Fibroblast of skin of left biceps (primary cell): ENCODE measurements at places on chromosomes 6 and 20.
A peak's percentile ranks its signal among the peaks of the same experiment; 100 is the strongest.

GRCh38 chr20:7496394-7496991 lies 443.8 kb downstream of the HAO1 start:
- DNase-seq, result peak; percentile 73

- no peak for DNase-seq
These were observed 140.8 kb downstream of the MAP3K4 start for GRCh38 chr6:161132384-161132783.

DNA sequence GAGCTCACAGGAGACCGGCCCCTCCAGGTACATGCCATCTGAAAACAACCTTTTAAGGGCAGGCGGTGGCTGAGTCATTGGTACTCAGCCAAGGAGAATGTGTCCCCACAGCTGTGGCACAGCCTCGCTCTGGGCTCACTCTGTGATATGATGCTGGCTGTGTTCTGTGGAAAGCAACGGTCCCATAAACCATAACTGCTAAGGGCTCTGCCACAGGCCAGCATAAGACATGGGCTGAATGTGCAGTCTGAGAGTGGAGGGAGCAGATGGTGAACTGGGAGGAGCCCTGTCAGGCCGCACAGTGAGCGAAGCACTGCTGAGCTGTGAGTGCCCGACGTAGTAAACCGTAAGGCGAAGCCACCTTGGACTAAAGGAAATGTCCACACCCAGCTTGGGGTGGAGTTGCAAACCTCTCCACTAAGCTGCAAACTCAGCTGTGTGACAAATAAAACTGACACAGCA lies 375.8 kb downstream of the THBS2 start:
- DNase-seq, result no peak

DNA sequence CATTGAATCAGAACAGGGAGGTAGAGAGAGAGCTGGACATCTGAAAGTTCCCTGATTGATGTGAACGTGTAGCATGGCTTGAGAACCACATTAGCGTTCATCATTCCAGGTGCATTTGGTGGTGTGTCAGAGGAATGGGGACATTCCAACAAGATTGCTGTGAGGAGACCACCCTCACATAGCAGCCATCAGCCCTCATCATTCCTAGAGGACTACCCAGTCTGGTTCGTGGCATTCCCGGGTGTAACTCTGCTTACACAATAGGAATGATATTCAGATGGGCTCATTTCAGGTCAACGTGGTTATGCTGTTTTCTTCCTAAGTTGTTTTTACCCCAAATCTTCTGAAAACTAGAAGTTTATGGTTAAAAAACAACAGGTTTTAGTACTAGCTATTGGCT lies 62.2 kb upstream of the KLHL31 start:
- DNase-seq, result no peak

DNA sequence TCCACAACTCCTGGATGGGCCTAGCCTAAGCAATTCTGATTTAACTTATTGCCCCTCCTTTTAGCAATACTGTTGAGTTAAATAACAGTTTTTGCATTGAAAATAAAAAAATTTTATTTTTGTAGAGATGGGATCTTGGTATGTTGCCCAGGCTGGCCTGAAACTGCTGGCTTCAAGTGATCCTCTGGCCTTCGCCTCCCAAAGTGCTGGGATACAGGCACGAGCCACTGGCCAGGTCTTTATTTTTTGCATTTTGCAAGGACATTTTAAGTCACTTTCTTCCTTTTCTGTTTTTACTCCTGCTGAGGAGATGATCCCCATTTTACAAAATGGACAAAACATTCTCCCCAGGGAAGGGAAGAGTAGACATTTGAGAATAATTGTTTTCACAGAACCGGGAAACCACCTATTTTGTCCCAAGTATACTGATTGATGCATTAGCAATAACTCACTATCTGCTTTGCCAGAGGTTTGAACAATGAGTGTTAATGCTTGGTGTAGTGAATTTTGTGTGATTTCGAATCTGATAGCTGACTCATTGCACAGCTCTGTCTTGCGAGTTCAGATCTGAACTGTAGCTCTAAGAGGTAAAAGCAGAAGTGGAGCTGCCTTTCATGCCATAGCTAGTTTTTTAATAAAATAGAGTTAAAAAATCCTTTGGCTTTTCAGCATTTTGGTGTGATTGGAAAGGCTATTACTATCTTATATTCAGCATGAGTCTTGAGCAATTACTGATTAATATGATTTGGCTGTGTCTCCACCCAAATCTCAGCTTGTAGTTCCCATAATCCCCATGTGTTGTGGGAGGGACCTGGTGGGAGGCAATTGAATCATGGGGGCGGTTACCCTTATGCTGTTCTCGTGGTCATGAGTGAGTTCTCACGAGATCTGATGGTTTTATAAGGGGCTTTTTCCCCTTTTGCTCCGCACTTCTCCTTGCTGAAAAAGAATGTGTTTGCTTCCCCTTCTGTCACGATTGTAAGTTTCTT lies 20.9 kb downstream of the IGF2R start:
- DNase-seq, result no peak

- no peak for DNase-seq
These were observed 17.2 kb upstream of the NCR2 start for GRCh38 chr6:41318261-41318653.

DNA sequence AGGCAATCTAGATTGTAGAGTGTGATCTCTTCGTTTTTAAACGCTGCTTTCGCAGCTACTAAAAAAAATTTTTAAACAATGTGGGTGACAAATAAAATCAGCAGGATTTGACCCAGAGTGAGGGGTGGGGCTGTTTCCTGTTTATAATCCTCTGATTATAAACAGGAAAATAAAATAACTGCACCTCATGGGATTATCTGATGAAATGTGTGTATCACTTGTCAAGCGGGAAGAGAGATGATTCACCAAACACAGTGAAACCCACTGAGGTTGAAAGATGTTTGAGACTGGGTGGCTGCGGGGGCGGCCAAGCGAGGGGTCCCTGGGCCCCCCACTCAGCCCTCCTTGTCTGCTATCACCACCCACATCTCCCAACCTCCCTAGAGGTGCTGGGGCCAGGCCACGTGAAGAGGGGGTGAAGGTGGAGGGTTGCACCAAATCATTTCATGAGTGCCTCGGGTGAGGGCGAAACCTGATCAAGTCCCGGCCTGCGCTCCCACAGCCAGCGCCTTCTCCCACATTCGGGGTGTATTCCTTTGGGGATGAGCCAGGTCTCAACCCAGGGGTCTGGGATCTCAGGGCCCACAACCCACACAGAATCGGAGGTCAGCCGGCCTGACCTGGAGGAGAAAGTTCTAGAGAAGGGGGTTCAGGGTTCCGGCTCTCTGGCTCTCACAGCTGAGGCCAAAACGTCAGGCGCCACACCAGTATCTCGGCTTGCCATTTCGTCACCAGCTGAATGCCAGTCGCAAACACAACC lies 212.5 kb downstream of the BMP7 start:
- no peak for DNase-seq

DNA sequence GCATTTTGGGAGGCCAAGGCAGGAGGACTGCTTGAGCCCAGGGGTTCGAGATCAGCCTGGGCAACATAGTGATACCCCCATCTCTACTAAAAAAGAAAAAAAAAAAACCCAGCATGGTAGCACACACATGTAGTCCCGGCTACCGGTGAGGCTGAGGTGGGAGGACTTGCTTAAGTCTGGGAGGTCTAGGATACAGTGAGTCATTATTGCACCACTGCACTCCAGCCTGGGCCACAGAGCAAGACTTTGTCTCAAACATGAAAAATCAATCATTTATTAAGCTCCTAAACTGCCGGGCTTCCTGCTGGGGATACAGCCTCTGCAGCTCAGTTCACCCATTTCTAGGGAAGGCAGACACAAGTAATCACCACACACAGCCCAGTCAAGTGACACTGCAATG lies 7.3 kb upstream of the USP45 start:
- DNase-seq, result no peak

DNA sequence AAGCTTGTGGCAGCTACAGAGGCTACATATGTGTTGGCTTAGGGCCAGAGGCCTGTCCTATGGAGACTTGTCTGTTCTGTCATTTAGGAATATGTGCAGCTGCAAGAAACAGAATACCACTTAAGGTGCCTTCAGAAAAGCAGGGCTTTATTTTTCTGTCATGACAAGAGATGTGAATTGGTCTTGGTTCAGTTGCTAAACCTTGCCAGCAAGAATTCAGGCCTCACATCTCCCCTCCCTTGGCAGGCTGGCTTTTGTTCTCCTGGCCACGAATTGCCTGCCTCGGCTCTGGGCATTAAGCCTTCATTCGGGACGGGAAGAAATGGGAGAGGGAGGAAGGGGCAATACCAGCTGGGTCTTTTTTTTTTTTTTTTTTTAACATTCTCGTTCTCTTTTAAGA lies 82.4 kb upstream of the TGM3 start:
- no peak for DNase-seq

- DNase-seq, result no peak
These were observed 179.1 kb downstream of the DOK5 start for GRCh38 chr20:54654450-54654849.

DNA sequence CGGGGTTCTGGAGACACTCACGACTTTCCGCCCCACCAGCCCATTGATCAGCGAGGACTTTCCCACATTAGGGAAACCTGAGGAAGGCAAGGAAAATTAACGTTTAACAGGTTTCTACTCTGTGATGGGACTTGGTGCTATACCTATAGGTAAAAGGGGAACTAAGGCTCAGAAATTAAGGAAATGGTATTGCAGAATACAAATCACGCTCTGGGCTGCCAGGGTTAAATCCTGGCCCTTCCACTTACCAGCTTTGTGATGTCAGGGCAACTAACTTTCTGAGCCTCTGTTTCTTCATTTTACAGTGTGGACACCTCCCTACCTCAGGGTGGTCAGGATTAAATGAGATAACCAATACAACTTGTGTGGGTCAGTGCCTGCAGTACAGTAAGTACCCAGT lies 8.8 kb downstream of the GNL1 start:
- DNase-seq, result no peak

- DNase-seq, result no peak
These were observed 540 bp downstream of the CNBD2 start for GRCh38 chr20:35968930-35969329.

DNA sequence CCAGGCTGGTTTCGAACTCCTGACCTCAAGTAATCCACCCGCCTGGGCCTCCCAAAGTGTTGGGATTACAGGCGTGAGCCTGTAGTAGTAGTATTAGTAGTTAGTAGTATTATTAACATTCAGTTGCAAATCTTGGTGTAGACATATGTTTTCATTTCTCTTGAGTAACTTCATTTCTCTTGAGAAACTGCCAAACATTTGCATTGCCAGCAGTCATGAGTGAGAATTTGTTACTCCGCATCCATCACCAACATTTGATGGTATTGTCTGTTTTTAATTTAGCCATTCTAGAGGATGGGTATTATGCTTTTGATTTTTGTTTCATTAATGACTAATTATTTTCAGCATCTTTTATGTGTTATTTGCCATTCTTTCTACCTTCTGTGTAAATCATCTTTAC lies 1.5 kb upstream of the ERVFRD-1 start:
- peak; percentile 80 for DNase-seq

GRCh38 chr6:98593676-98594075 lies 240.7 kb upstream of the POU3F2 start:
- DNase-seq, result no peak

DNA sequence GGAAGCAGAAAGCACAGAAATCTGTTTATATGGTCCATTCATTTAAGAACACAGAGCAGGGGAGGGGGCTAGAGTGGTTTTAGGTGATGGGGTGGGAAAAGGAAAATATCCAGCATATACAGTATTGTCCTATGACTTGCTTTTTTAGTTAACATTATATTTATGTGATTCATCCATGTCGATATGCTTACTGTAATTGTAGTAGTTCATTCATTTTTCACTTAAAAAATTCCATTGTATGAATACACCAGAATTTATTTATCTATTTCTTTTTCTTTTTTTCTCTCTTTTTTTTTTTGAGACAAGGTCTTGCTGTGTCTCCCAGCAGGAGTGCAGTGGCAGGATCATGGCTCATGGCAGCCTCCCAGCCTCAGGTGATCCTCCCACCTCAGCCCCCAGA lies 9.6 kb upstream of the PRIM2 start:
- DNase-seq, result no peak

- no peak for DNase-seq
These were observed 16.8 kb upstream of the CCN5 start for GRCh38 chr20:44698351-44698750.

DNA sequence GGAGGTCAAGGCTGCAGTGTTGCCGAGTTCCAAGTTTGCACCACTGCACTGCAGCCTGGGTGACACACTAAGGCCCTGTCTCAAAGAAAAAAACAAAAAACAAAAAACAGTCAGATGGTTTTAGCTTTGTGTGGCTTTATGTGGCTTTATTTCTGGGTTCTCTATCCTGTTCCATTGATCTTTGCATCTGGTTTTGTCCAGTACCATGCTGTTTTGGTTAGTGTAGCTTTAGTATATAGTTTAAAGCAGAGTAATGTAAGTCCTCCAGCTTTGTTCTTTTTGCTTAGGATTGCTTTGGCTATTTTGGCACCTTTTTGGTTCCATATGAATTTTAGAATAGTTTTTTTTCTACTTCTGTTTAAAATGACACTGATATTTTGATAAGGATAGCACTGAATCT lies 225.5 kb downstream of the HDGFL1 start:
- DNase-seq, result no peak

GRCh38 chr20:2227861-2228260 lies 67.9 kb upstream of the TGM3 start:
- no peak for DNase-seq

DNA sequence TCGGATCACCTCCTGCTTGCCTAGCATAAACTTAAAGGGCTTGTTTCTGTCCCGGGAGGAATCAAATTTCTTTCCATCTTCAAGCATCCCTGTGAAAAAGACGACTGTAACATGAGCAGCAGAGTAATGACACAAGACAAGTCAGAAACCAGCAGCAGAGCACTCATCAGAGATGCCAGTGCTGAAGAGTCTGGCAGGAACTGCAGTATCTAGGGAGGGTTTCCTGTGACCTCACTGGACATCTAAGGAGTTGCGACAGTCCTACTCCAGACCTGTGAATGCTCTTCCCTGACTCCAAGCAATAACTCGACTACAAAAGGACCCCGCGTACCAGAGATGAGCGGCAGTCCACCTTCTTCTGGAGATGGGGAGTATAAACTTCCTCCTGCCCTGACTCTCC lies 17.3 kb downstream of the FKBP1A start:
- no peak for DNase-seq

GRCh38 chr20:17061715-17062114 lies 165.1 kb upstream of the PCSK2 start:
- DNase-seq, result no peak

- no peak for DNase-seq
These were observed 15.9 kb upstream of the PCSK2 start for GRCh38 chr20:17210983-17211382.

DNA sequence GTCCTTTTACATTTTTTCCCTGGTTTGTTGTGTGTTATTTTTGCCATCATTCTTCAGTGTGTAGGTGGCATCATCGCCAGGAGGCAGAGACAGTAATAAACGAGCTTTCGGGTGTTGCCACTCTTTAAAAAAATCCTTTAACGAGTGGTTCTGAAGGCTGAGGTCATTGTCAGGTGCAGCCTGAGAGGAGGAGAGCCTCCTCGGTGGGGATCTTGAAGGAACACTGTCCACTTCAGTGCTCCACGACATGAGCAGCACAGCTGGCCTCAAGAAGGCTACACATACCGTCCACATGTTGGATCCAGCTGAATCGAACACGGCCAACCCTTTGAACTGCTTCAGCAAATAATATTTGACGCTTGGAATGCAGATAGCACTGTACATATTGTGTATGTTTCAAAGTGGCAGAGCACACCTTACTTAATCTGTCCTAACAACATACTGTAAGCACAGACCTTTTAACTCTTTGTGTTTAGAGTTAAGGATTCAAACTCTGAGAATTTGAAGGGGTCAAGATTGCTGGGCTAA lies 48.0 kb upstream of the FOXQ1 start:
- DNase-seq, result no peak
